ENCODE measurements at places on chromosomes 3 and 15. TPM values are rescaled to one million over a fixed set of nuclear protein-coding genes. Genes with fewer than 3 reads are reported as not detected.

- DNase-seq = no peak
Observed at GRCh38 chr3:150409512-150410310, 1.6 kb downstream of the TSC22D2 start.

DNA sequence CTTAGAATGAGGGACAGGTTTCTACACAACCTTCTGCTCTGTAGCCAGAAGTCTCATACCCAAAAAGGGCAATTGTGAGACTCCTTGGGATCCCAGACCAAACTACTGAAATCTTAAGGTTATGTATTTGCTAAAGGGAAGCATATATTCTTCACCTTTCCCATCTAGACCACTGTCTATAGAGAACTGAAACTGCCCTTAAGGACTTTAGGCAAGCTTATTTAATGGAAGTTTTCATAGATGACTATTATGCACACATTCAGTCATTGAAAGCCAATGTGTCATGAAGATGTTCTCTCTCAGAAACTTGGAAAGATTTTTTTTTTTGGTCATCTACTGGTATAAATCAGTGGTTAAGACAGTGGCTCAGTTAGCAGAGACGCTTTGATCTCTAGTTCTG is 365.3 kb downstream of the MCTP2 start:
- no peak for DNase-seq

GRCh38 chr15:74433592-74434262 is at the start of gene SEMA7A:
TSS of gene SEMA7A (minus strand) at chr15:74433958. CDS start at chr15:74433918, 40 bp downstream.
- DNase-seq = peak; percentile 46

The PSTPIP1 gene
- 2.2 TPM for polyA plus RNA-seq

GRCh38 chr3:117407317-117407716 is 697.7 kb downstream of the TUSC7 start:
- DNase-seq = no peak

GRCh38 chr3:196311-197148 is at the start of gene CHL1:
TSS of gene CHL1 (plus strand) at chr3:196763. CDS start at chr3:319777, 123,014 bp downstream.
- DNase-seq = no peak

DNA sequence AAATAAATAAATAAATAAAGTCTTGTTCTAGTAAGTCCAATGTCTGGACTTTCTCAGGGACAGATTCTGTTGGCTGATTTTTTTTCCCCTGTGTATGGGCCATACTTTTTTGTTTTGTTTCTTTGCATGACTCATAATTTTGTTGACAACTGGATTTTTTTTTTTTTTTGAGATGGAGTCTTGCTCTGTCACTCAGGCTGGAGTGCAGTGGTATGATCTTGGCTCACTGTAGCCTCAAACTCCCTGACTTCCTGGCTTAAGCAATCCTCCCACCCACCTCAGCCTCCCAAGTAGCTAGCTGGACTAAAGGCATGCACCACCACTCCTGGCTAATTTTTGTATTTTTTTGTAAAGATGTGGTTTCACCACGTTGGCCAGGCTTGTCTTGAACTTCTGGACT is 38.9 kb downstream of the TICRR start:
- no peak for DNase-seq

DNA sequence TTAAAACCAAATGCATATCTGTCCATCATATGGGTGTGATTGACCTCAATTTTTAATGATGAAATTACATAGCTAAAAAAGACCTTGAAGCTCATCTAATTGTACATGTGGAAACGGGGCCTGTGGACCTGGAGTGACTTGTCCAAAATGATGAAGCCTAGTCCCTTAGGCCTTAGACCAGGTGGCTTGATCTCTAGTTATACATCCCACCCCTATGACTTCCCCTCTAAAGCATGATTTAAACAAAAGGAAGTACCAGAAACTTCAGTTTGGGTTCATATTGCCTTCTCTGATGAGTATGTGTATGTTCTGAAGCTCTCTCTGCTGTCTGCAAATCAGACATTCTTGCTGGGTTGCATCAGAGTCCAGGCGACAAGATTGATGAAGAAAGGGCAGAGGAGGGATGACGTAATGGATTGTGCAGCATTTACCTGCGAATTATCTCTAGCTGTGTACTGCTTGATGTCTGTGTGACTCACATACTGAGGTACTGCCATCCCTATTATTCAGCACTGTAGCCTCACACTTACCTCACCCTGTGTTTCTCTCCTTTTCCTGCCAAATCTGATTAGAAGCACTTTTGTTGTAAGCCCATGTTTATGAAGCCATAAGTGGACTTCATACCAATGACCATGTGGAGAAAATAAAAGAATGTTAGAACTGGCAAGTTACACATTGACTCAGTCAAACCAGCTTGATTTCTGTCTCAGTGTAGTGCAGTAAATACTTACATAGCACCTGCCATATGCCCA is 111.5 kb downstream of the FILIP1L start:
- DNase-seq = no peak

DNA sequence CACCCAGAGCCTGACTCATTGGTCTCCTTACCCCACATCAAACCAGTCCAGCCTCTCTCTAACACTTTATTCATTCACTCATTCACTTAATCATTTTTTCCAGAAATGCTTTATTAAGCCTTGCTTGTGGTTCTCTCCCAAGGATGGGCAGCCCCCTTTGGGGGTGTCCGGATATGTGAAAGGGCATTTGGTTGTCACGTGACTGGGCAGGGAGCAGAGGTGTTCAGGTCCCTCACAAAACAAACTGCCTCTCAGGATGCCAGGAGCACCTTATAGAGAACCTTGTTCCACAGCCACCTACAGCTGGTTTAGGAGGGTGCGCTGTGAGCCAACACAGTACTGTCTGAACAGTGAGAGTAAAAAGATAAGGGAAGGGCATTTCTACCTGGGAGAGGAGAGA is 25.8 kb upstream of the PTPN23 start:
- no peak for DNase-seq

The GABRR3 gene
- polyA plus RNA-seq = not detected

GRCh38 chr3:37499061-37499785 is 324.8 kb upstream of the LRRFIP2 start:
- DNase-seq = no peak

DNA sequence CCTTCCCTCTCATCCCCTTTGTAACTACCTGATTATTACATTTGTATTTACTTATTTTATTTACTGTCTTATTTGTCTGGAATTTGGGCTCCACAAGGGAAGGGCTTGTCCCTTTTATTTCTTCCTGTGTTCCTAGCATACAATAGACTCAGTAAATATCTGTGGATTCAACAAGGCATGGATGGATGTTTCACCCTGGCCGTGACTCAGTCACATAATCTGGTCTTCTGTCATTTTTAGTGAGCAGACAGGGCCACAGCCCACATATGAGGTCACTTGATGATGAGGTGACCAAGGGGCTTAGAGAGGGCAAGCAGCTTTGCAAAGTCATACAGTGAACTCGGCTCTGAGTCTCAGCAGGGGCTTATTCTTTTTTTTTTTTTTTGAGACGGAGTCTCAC is 7.8 kb upstream of the DAG1 start:
- no peak for DNase-seq

The KCNMB2 gene
- polyA plus RNA-seq = 25.2 TPM

- no peak for DNase-seq
Observed at GRCh38 chr3:63932509-63933212, 20.5 kb upstream of the SCAANT1 start.

GRCh38 chr3:179148616-179149405 is 654 bp downstream of the PIK3CA start:
- peak; percentile 25 for DNase-seq

DNA sequence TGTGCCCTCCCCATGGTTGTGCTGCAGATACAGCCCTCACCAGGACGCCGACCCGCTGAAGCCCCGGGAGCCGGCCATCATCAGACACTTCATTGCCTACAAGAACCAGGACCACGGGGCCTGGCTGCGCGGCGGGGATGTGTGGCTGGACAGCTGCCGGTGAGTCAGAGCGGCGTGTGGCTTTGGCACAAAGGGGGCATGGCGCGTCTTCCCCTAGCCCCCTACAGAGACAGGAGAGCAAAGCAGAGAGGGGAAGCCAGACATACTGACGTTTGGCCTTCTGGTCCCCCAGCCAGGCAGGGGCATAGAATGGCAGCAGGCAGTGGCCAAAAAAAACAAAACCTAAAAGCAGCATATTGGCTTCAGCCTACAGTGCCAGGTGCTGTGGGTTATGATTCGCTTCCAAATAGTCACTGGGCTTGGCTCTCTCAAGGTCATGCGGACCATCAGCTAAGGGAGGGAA is 64.0 kb downstream of the MESD start:
- DNase-seq = no peak
